Naive thymus-derived CD8-positive, alpha-beta T cell (primary cell): ENCODE measurements at places on chromosomes 13 and 19.

GRCh38 chr19:50449236-50449899 is 16.7 kb downstream of the MYBPC2 start:
- no peak for DNase-seq

DNA sequence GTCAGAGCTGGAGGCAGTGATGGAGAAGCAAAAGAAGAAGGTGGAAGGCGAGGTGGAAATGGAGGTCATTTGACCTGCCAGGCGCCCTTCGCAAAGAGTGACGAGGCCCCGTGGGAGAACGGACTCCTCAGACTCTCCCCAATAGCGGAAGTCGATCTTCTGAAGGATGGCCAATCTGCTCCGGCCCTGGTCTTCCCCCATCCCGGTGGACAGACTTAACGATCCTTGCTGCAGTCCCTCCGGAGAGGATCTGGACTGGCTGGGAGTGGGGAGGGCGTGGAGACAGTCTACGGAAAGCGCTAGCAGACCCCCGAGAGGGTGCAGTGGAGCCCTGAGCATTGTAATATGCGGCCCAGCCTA is 11.9 kb downstream of the EPS8L1 start:
- no peak for DNase-seq

DNA sequence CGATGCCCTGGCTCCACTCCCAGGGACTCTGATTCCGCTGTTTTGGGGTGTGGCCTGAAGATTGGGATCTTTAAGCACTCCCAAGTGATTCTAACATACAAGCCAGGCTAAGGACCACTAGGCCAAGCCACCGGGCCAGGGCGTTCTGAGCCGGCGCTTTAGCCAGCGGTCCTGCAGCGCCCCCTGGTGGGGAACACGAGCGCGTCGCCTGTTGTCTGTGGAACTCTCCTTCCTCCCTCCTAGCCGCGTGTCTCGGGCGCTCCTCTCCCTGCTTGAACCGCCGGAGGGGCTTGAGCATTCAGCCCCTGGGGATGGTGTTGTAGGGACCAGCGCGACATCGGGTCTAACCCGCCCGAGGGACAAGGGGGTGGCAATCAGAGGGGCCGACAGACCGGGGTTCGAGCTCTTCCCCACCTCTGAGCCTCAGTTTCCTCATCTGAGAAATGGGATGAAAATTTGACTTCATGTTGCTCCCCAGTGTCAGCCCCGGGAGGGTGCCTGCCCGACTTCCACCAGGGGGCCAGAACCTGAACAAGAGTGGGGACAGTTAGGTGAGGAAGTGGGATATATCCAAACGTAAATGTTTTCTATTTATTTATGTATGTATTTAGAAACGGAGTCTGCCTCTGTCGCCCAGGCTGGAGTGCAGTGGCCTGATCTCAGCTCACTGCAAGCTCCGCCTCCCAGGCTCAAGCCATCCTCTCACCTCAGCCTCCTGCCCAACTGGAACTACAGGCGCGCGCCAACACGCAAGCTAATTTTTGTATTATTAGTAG is 18.0 kb upstream of the PNMA8B start:
- peak; percentile 87 for DNase-seq

GRCh38 chr13:27933580-27934328 is 14.0 kb downstream of the PDX1 start:
- DNase-seq: no peak

DNA sequence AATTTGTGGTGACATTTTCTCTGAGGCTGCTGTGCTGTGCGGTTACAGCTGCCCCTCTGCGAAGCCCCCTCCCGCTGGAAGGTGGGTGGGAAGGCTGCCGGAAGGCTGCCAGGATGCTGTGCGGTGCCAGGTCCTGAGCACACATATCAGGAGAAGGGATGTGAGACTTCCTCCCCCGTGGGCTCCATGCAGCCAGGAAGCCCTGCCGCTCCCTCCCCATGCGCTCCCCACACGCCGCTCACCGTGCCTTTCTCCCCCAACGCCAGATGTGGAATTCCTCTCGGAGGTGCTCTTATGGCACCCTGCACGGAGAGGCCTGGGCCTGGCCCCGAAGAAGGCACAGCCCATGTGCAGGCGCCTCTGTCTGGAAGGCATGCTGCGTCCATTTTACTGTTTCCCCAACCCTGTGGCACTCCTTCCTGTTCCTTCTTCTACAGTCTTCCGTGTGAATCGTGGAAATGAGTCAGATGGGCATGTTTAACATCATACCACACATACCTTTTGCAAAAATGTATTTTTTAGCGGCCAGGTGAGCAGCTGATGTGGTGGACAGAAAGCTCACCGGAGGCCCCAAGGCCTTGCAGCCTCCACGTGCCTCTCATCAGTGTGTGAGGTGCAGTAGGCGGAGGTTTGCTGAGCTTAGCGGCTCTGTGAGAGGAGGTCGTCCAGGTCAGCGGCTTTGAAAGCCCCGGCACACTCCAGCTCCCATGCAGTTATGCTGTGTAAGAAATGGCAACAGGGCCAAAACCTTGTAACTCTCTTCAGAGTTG is 88.0 kb downstream of the ATP11A start:
- DNase-seq: no peak
